ENCODE measurements at places on chromosomes 11 and 22.

DNA sequence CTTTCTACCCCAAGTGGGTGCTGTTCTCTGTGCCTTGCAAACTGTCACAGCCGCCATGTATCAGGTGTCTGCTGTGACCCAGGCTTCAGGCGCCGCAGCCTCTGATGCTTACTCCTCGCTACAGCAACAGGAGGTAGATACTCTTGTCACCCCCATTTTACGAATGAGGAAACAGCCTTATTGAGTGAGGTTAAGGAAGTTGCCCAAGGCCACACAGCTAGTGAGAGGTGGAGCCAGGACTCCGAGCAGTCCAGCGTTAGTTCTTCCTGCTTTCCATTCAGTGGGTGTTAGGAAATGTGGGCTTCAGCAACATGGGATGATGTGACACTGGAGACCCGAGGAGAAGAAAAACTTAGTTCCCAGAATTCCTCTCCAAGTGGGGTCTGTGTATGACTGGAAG, 14.3 kb downstream of the RNF215 start:
- no peak for DNase-seq

GRCh38 chr11:69682221-69682620, 7.1 kb upstream of the LTO1 start:
- peak; percentile 62 for DNase-seq

DNA sequence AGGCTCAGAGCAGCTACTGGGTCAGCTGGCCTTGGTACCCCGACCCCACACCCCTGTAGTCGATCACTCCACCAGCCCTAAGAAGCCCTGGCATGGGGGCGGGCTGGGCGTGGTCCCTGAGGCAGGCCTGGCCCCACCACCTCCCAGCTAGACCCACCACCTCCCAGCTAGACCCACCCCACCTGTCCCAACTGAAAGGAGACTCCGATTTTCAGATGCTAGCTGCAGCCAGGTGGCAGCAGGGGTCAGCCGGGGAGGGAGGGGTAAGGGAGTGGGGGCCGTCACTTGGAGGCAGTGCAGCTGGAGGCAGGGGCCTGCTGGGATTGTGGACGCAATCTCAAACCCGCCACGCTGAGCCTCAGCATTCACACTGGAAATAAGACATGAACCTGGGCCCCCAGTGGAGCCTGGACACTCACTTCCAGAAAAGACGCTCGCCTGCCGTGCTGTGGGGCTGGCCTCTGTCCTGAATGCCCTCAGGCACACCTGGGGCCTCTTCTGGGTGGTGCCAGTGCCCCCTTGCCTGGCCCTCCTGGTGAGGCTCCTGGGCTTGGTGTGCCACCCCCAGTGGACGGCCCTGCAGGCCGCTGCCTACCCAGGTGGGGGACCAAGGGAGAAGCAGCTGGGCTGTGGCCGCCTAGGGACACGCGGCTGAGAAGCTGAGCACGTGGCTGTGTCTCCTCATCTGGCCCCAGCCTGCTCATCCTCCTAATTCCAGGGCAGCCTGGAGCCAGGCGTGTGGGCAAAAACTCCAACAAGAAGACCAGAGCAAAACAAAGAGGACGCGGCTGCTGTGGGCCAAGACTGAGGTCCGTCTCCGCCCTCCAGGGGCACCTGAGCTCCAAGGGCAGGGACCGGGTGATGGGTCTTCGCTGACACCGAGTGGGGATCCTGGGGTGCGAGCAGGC, 26.7 kb downstream of the OSBPL5 start:
- DNase-seq = no peak

DNA sequence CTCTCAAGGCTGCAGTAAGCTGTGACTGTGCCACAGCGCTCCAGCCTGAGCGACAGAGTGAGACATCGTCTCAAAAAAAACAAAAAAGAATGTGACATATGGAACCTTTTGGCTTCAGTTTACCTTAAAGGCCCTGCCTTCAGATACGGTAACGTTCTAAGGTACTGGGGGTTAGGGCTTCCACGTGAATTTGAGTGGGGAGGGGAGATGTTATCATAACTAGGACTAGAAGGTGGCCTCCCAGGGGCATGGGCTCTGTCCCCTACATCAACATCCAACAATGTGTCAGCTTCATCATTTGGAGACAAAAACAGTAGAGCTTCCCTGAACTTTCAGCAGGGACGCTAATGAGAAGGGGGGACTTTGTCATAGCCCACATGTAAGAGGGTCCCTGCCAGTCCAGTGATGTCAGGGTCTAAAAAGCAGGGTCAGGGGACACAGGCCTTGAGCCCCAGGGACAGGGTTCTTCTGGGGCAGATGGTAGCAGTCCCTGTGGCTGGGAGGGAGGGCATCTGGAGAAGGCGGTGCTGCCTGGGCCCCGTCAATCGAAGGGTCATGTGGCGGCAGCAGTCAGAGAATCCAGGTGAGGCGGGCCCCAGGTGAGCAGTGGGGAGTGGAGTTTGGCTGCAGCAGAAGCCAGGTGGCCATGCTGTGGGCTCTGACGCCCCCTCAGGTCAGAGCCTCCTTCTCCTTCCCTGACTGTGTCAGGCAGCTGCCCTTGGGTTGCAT, 79.8 kb downstream of the BCR start:
- DNase-seq = no peak

DNA sequence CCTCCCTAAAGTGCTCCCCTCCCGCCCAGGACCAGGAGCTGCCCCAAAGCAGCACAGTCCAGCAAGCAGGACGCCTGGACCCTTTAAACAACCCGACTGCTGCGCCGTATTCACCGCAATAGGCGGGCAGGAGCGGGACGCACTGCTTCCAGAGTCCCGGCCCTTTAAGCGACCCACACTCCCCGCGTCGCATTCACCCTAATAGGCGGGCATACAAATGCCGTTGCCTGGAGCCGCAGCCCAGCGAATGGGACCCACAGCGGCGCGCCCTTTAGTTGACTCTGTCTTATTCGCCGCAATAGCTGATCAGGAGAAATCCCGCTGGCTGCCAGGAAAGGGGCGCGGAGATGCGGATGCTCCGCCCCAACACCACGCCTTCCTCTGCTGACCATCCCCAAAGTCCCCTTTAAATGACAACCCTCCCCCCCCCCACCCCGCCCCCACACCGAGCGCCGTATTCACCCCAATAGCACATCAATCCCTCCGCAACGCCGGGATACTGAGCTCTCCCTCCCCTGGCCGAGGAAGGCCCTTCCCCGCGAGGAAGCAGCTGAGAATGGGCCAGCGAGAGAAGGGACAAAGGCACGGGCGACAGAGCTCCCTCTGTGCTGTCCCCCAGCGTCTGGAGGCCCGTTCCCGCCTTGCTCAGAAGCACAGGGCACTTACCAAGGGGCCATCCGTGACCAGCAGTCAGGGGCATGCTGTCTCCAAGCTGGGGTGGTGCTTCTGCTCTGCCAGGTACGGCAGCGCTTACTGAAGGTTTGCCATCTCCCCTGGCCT, 4.7 kb downstream of the OSBPL5 start:
- DNase-seq = peak; percentile 90

DNA sequence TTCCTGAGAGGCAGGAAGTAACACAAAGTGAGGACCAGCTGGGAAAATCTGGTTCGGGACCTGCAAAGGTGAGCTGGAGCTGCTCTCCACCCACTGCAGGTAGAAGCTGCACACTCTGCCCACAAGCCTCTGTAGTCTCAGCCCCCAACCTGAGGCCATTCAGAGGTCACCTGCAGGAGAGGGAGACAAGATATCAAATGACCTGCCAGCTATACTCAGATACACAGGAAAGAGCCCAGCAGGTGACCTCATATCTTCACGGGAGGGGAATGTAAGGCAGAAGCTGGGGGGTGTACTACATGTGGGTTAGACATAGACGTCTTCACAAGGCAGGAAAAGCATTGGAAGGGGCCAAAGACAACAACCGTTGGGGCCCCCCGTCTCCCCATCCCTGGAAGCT, 86.1 kb downstream of the APIP start:
- DNase-seq = no peak

GRCh38 chr11:21316591-21316990, 647.2 kb downstream of the NELL1 start:
- no peak for DNase-seq

- no peak for DNase-seq
Observed at GRCh38 chr11:10274726-10275125, 19.3 kb downstream of the SBF2 start.

DNA sequence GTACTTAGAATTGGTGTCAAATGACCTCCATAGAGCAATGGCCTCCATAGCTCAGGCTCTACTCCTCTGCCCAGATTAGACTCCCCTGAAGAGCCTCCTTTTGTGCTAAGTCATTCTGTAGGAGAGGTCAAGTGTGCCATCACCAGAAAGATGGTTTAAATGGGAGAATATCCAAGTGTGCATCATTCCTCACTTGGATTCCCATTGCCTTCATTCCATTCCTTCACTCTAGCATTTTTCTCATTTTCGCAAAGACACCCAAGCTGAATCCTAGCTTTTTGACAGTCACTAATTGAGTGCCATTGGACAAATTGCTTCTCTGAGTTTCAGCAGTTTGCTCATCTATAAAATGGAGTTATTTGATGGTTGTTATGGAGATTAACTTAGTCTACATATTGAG, 16.9 kb downstream of the CLMP start:
- DNase-seq = no peak

- no peak for DNase-seq
Observed at GRCh38 chr11:78926633-78927338, 352.1 kb upstream of the NARS2 start.

DNA sequence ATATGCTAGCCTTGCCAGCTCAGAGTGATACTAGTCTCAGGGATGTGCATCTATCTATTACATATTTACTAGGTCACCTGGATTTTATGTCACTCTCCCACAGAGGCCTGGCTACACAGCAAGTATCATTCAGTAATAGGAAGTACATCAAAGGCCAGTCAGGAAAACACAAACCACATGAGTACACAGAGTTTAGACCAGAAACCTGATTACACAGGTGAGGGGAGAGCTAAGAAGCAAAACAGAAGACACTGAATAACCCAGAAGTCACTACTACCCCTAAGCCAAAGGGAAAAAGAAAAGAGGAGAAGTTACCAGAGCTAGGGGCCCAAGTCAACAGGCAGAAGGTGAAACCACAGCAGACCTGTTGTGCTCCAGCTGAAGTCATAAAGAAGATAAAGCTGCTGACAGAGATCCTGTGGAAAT, 13.3 kb downstream of the LPXN start:
- DNase-seq = no peak

- DNase-seq = no peak
Observed at GRCh38 chr11:118876286-118876685, 7.4 kb upstream of the CXCR5 start.

DNA sequence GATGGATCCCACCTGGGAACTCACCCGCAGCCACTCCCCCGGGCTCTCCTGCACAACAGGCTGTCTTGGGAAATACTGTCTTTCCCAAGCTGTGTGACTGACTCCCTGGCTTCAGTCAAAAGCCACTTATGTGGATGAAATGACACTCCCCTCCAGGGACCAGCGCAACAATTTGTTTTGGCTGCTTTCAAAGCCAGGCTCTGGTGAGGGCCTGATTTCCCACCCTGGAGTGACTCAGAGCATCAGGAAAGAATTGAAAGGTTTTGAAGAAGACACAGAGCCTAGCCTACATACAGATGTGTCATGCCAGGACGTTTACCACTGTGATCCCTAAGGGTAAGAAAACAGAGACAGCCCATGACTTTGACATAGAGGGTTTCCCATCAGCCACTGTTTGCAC, 550.5 kb downstream of the MIAT start:
- peak; percentile 94 for DNase-seq

GRCh38 chr22:28950617-28951411, 67.4 kb downstream of the ZNRF3 start:
- no peak for DNase-seq

- DNase-seq = no peak
Observed at GRCh38 chr11:64620381-64620971, 29.5 kb downstream of the SLC22A12 start.

- DNase-seq = no peak
Observed at GRCh38 chr22:43228330-43228729, 41.4 kb upstream of the TTLL12 start.

DNA sequence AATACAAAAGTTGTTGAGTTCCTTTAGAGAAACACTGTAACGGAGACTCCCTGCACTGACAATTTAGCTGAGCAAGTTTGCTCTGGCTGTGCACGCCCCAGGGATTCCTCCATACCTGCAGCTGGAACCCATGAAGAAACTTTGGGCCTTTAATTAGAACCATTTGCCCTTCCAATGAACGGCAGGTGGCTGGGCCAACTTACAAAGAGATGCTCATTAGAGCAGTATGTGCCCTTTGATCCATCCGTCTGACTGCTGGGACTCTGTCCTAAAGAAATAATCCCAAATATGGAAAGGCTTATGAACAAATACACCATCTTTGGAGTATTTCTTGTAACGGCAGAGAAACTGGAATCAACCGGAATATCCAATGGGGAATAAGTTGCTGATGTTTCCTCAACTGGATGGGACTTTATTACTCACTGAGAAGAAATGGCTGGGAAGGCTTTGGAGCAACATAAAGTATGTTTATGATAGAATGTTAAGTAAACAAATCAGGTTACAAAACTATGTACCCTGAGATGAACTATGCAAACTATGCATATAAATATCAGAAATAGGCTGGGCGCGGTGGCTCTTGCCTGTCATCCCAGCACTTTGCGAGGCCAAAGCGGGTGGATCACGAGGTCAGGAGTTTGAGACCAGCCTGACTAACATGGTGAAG, 24.4 kb upstream of the FBLN1 start:
- DNase-seq = no peak

DNA sequence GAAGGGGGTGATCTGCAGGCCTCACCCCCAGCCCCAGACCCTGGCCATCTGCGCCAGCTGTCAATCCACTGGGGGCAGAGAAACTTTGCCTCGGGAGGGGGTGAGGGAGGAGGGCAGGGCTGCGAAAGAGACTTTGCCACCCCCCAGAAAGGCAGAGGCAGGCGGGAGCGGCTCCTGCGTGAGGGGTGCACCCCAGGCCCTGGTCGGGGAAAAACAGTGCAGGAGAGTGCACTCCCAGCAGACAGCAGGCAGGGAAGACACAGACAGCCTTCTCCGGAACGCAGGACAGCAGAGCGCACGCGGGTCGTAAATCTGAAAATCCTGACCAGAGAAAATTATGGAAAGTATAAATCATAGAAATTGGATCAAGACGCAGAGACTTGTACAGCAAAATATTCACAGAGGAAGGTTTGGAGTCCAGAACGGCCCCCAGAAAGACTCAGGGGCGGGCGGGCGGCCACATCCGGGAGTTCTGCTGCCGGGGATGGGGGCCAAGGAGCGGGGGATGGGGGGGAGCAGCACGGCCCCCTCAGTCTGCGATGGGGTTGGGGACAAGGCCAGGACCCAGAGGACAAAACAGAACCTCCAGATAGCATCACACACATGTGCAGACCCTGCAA, 8.0 kb upstream of the MRPL23 start:
- no peak for DNase-seq

DNA sequence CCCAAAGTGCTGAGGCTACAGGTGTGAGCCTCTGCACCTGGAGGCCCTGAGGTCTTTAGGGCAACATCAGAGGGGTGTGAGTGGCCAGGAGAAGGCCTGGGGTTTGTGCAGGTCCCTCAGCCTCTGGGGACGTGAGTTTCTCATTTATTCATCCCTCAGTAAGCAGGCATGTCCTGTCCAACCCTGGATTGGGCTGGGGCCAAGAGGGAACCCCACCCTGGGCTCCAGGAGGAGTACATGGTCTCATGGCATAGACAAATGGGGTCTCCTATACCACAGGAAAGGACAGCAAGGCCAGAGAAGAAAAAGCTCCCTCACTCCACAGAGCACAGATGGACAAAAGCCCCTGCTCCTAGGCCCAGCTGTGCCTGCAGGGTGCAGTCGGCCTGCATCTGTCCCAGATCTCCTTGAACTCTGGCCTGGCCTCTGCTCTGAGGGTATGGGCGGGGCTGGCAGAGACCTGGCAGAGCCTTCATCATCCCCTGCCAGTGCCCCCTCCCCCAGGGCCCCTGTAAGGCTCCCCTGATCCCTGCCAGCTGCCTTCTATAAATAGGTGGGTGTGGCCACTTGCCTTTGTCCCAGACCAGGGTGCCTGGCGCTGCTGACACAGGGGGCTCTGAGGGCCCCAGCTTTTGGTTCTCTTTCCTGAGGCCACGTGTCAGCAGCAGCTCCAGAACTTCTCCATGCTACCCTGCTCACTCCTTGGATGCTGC, 34.6 kb downstream of the A4GALT start:
- peak; percentile 53 for DNase-seq
